ENCODE measurements at places on chromosomes 13 and 19.

GRCh38 chr13:87677496-87678371, 6.6 kb downstream of the SLITRK5 start:
- no peak for DNase-seq

GRCh38 chr19:42683917-42684513, 56.3 kb downstream of the PSG3 start:
- DNase-seq = no peak

DNA sequence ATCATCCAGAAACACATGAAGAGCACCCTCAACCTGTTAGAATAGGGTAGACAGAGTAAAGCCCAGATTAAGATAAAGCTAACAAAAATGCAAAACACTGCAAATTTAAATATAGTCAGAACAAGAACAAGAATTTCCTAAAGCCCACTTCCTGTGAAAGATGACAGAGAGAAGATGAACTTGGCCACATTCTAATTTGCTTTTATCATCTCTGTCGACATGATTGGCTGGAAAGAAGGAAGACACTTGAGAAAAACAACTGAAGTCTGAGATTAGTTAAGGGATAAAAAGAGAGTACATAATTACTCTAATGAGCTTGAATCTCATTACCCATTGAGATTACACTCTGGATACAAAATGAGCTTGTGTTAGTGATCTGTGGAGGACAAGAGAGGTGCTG, 537.6 kb downstream of the KLF5 start:
- DNase-seq = no peak

- no peak for DNase-seq
Observed at GRCh38 chr13:37613236-37613635, 14.7 kb upstream of the POSTN start.

DNA sequence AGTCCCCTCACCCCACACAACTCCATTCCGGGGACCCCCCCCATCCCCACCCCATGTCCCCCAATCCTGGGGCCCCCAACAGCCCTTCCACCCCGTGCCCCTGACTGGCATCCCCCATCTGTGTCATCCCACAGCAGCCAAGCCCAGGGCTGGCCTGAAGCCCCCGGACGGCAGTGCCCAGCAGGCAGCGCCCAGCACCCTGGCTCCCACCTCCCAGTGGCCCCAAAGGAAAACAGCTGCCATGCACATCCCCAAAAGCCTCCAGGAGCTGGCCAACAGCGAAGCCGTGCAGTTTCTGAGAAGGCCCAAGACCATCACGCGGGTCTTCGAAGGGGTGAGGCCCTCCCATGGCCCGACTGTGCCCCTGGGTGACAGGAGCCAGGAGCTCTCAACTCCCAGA, 1.4 kb downstream of the SYNGR4 start:
- DNase-seq = no peak

GRCh38 chr13:33262997-33263396, 22.6 kb downstream of the STARD13 start:
- no peak for DNase-seq

GRCh38 chr19:41341669-41342490, 11.8 kb downstream of the TGFB1 start:
- no peak for DNase-seq

DNA sequence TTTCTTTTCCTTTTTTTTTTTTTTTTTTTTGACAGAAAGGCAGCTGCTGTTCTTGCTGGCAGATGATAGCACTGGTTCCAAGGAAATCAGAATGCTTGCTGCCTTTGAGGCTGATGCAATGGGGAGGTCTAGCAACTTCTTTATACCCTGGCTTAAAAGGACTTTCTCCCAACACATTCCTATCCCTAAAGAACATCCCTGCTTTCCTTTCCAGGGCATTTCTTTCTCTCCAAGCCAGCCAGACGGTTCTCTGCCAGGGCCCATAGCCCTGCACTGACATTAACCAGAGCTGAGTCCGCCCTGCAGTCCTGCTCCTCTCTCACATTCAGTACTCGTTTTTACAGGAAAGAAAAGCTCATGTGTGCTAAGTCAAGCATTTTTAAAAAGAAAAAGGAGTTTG, 133.9 kb upstream of the WASF3 start:
- no peak for DNase-seq

DNA sequence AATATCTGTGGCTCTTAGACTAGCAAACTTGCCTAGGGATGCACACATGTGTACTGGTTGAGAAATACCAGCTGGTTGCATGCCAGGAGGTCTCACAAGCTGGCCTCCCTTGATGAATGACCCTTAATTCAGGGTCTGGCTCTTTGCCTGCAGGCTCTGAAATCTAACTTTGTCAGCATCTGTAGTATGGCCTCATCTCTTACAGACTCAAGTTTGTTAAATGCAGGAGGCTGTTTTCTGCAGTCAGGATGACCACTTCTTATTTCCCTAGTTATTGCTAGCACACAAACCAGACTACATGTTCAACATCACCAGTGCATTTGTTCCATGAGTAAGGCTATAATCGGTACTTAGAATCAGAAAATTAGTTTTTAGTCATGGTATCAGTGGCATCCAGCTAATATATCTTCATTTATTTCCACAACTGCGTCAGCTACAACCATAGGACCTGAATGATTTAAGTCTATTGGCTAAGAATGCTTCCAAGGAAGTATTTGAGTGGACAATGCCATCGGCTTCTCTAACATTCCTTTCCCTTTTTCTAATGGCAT, 23.3 kb upstream of the POSTN start:
- no peak for DNase-seq

GRCh38 chr13:24087605-24088225, 72.8 kb upstream of the SPATA13 start:
- no peak for DNase-seq

GRCh38 chr13:99296398-99296797, 10.8 kb downstream of the GPR183 start:
- no peak for DNase-seq

DNA sequence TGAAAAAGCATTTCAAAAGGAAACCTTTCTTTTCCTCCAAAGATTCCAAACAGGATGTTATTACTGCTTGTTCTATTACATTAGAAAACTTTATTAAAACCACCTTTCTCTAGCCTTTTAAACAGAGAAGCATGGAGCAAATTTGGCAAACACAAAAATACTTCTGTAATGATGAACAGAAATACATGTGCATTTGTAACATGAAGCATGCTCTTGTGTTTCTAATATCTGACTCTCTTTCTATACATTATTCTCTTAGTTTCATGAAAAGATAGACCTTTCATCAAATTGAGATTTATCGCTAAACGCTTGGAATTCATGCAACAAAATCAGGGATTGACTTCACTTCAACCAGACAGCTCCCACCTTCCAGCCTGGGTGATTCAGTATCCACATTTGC, 152.8 kb upstream of the IRS2 start:
- DNase-seq = no peak
